RPMI8226 (cell line): ENCODE measurements at places on chromosomes 16 and 17.

DNA sequence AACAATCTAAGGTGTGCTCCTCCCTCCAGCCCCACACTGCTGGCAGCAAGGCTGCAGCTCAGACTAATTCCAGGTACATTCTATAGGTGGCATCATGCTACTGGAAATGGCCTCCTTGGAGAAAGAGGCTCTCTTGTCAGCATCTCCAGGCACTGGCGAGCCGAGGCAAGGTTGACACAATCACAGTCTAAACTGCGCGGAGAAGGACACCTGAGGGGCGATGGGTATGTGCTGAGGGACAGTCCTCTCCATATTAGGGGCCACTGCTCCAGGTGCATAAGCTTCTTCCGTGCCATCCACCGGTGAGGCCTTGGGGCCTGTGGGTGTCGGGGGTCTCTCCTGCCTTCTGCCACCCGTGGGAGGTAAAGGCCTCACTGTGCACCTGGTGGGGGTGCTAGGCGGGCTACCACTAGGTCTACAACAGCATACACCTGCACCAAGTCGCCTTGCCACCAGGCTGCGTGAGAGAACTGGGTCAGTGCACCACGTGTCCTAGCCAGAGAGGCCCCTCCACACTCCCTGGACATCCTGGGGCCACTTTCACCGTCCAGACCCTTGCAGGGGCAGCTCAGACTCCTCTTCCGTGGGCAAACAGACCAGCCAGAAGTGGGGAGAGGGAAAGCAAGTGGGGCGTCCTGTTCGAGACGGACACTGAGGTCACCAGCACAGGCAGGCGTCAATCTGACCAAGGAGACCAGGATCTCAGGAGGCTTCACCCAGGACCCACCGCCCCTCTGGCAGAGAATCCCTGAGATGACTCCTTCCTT, 12.1 kb upstream of the CBX8 start:
- peak; percentile 73 for DNase-seq

- no peak for DNase-seq
Observed at GRCh38 chr17:76255801-76256429, 9.2 kb upstream of the UBALD2 start.

DNA sequence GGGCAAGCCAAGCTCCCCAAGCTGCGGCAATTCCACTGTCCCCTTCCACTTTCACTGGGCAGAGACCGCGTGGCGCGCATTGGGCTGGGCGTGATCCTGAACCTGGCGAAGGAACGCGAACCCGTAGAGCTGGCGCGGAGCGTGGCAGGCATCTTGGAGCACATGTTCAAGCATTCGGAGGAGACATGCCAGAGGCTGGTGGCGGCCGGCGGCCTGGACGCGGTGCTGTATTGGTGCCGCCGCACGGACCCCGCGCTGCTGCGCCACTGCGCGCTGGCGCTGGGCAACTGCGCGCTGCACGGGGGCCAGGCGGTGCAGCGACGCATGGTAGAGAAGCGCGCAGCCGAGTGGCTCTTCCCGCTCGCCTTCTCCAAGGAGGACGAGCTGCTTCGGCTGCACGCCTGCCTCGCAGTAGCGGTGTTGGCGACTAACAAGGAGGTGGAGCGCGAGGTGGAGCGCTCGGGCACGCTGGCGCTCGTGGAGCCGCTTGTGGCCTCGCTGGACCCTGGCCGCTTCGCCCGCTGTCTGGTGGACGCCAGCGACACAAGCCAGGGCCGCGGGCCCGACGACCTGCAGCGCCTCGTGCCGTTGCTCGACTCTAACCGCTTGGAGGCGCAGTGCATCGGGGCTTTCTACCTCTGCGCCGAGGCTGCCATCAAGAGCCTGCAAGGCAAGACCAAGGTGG, 9.8 kb downstream of the SARM1 start:
- no peak for DNase-seq

GRCh38 chr16:66728117-66728787, 23.2 kb downstream of the DYNC1LI2 start:
- peak; percentile 63 for DNase-seq

DNA sequence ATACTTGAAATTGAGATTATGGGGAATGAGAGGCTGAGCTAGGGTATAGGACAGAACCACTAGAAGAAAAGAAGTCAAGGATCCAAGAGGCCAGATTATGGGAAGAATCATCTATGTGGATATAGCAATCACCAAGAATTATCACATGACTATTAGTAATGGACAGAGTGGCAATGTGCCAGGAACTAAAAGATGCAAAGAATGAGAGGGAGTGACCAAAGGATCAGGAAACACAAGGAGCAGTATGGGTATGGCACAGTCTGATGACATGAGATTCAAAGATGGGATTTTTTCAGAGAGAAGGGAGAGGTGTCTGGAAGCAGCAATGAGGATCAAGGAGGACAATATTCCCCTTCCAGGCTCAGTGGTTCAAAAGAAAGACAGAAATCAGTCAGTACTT, 212.2 kb downstream of the AATF start:
- DNase-seq = no peak

- DNase-seq = no peak
Observed at GRCh38 chr17:27552276-27552732, 78.7 kb upstream of the LGALS9 start.

GRCh38 chr16:71687861-71688260, 36.6 kb downstream of the PHLPP2 start:
- no peak for DNase-seq

DNA sequence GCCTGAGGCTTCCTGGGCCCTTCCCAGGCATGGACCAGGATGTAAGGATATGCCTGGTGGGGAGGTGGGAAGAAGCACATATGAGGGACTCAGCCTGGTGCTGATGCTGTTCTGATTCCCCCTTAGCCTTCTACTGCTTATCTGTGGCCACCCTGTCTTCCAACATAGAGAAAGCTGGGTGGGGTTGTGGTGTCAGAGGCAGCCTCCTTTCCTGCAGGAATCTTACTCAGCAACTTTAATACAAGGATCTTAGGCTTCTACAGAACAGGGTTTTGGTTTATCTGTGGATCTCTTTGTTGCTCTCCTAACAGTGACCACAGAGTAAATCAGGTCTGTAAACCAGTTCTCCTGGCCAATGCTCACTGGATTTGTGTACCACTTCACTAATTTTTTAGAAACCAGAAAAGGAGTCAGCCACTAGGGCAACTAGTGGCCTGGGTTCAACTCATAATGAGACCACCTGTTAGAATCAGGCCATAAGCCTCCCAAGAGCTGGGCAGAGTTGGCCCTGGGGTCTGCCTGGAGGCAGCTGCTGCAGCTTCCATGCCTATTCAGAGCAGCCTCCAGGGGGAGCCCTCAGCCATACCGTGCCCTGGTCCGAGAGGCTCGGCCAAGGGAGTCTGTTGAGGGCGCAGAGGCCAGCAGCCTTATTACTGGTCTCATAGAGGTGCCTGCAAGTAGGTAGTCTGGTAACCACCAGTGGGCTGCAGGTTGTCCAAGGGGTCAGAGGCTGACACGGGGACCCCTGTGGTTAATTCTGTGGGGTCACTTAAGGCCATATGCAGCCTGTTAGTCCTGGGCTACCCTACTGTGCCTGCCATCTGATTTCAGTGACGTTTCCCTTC, 7.1 kb downstream of the HAS3 start:
- peak; percentile 76 for DNase-seq

DNA sequence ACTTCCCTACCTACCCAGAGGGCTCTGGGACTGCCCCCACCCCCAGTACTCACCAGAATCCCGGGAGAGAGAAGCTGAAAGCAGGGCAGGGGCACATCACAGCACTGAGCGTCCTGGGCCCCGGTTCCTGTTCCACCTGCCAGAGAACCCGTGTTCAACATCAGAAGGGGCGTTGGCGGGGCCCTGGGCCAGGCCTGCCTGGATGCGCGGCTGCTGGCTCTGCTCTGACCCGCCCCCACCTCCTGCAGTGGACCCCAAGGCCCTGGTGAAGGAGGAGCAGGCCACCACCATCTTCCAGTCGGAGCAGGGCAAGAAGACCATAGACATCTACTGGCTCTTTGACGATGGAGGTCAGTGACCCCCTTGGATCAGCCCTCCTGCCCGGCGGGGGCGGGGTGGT, 27.7 kb downstream of the SLC12A3 start:
- no peak for DNase-seq

DNA sequence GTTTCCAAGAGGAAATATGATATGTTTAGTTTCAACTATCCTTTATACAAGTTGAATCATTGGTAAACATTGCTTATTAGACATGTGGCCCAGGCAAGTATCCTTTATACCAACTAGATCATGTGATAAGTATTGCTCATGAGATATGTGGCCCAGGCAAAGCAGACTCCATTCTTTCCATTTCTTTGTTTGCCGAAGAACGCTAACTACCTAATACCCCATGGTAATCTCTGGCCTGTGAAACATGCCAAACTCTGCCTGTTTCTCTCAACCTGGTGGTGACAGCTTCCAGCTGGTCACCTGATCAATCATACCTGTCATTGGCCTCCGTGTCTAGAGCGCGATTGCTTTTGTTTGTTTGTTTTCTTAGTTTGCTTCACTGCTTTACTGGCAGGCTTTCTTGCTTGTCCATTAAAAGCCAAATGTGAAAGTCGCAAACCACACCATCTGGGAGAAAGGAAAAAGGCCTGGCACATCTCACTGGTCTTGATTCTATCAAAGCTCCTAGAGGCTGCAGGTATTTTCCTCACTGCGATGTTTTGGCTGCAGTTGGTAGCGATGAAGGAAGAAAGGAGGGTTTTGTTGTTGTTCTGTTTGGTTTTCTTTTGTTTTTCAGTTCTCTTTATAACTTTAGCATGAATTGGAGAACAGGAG, 686.2 kb downstream of the KCNJ2 start:
- no peak for DNase-seq

GRCh38 chr16:87441886-87442580, 49.9 kb downstream of the MAP1LC3B start:
- no peak for DNase-seq

- DNase-seq = no peak
Observed at GRCh38 chr17:61302953-61303816, 96.5 kb upstream of the TBX2 start.

DNA sequence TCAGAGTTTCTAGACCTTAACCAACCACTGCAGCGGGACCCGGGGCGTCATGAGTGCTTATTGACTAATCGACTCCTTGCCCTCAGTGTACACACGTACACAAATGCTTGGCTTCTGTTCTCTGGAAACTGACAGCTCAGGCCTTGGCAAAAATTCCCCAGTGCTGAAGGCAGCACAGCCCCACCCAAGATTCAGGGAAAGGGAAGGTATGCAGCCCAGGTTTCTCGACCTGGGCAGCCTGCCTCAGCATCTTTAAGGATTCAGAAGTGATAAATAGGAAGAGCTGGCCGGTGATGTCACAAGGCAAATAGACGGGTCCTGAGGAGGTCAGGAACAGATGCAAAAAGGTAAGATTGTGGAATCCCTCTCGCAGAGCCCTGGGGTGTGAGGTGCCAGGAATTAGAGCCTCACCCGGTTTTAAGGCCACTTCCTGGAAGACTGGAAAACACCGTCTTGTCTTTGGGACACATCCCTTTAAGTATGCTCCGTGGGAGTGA, 9.0 kb upstream of the CDH3 start:
- no peak for DNase-seq

- DNase-seq = peak; percentile 41
Observed at GRCh38 chr17:48153691-48154358, 46.3 kb downstream of the SNX11 start.

GRCh38 chr17:55625521-55625920, 97.1 kb downstream of the TMEM100 start:
- no peak for DNase-seq

GRCh38 chr17:5413682-5414081, 5.8 kb downstream of the NUP88 start:
- no peak for DNase-seq

GRCh38 chr17:7336240-7337175, at the start of gene ACAP1:
Gene ACAP1 (plus strand): TSS chr17:7336529. CDS start chr17:7336735, 206 bp downstream.
- no peak for DNase-seq

DNA sequence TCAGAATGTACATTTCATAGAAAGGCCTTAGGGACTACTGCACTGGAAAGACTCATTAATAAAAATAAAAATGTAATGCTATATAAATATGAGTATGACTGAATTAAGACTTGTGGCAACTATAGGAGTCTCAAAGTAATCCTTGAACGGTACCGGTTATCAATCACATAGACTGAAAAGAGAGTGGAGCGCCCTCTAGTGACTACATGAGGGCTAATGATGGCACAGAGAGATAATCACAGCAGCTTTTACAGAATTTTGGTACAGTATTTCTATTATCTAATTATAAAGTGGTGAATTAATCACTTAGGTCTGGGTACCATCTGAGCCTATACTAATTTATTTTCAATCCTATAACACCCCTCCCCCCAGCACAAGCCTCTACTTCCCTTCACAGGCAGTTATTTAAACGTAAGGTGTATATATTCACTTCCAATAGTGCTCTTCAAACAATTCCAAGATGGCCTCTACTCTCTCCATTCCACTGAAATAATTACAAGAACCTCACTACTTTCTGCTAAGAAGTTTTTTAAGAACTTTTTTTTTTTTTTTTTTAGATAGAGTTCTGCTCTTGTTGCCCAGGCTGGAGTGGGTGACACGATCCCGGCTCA, 40.7 kb upstream of the ANKFY1 start:
- DNase-seq = peak; percentile 49

GRCh38 chr17:50816771-50817751, 18.3 kb upstream of the WFIKKN2 start:
- peak; percentile 66 for DNase-seq

DNA sequence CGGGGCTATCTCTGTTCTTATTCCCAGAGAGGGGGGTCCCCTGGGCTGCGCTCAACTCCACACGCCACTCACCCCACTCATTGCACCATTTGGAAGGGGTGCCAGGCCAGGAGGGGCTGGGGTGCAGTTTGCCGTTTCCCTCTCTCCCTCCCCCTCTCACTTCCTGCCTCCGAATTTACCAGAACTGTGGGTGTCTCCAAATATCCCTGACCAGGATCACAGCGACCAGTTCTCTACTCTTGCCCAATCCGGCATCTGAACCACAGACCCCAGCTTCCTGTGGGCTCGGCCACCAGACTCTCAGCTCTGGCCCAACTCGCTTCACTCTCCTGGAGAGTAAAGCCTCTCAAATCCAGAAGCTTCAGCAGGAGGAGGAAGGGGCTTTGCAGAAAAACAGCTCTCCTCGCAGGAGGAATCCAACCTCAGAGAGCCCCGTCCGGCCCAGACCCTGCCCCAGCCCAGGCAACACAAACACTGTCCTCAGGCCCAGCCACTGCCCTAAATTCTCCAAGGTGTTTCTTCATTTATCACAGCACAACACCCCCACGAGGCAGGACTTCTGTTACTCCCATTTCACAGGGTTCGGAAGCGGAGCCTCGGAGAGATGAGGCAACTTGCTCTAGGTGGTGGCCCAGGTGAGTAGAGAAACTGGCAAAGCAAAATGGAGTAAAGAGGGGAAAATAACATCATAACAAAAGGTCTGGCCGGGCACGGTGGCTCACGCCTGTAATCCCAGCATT, 423 bp upstream of the ASGR2 start:
- no peak for DNase-seq

- peak; percentile 49 for DNase-seq
Observed at GRCh38 chr17:64130559-64131001, 636 bp upstream of the ERN1 start.

DNA sequence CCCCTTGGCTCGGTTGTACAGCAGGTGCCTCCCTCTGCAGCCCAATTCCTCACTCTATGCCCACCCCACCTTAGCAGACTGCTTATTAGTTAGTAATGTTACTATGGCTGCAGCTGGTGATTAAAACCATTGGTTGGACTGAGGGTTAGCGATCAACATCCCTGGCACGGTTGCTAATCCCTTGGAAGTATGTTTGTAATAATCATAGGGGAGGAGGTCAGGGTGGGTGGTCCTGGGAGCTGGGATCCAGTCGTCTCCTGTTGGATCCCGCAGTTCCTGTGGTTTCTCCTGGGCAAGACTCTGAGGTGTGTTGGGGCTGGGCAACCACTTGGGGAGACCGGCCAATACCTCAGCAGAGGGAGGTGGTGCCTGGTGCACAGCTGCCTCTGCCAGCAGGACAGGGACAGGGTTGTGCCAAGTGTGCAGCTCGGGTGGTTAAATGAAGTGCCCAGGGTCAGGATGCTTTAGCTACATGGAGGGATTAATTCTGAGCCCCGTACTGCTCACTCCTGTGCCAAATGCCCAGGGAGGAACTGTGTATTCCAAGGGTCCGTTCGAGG, 38.0 kb downstream of the FZD2 start:
- DNase-seq = no peak
